ENCODE measurements at places on chromosomes 5 and 9.

- no peak for DNase-seq
These were observed 34.4 kb downstream of the MAP1B start for GRCh38 chr5:72141440-72142355.

DNA sequence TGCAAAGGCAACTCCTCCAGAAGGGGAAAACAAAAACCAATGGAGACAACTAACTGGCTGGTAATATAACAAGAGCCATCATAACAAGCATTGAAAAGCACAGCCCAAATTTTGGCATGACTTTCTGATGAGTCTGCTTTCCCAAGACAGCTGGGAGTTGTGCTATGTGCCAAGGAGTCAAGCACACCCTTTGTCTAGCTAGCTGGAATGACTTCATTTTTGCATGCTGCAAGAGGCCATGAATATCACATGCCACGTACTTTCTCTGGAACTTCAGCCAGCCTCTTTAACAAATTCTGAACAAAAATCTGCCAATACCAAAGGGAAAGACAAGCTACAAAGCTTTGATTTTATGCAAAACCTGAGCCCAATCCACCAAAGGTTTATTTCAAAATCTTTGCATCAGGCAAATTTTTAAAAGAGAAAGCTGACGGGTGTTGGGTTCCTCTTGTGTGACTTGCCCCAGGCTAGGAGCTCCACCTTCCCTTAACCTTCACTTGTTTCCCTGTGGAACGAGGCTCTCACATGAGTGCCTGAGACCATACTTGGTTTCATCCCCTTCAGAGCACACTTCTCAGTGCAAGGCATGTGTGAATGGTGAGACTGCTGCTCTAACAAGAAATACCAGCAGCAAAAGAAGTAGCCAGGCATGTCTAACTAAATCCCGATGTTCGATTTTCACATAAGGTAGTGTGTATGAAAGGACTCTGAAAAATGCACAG, 47.3 kb downstream of the S1PR3 start:
- DNase-seq, result no peak

- DNase-seq, result no peak
These were observed 78.1 kb downstream of the EDIL3 start for GRCh38 chr5:84306601-84307000.

- no peak for DNase-seq
These were observed 228.3 kb downstream of the PDZD2 start for GRCh38 chr5:31867219-31867618.

DNA sequence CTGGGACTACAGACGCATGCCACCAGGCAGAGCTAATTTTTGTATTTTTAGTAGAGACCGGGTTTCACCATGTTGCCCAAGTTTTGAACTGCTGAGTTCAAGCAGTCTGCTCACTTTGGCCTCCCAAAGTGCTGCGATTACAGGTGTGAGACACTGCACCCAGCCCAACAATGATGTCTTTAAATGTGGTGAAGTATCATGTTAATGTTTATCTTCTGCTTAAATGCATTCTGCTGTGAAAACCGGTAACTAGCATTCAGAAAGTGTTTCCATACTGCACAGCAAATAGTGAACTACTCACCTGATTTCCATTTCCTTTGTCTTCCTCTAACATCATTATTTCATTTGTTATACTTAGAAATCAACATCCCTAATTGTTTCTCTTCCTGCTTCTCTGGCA, 264.0 kb upstream of the ITGA1 start:
- DNase-seq, result no peak

GRCh38 chr5:68223904-68224303, 8.3 kb downstream of the PIK3R1 start:
- no peak for DNase-seq

DNA sequence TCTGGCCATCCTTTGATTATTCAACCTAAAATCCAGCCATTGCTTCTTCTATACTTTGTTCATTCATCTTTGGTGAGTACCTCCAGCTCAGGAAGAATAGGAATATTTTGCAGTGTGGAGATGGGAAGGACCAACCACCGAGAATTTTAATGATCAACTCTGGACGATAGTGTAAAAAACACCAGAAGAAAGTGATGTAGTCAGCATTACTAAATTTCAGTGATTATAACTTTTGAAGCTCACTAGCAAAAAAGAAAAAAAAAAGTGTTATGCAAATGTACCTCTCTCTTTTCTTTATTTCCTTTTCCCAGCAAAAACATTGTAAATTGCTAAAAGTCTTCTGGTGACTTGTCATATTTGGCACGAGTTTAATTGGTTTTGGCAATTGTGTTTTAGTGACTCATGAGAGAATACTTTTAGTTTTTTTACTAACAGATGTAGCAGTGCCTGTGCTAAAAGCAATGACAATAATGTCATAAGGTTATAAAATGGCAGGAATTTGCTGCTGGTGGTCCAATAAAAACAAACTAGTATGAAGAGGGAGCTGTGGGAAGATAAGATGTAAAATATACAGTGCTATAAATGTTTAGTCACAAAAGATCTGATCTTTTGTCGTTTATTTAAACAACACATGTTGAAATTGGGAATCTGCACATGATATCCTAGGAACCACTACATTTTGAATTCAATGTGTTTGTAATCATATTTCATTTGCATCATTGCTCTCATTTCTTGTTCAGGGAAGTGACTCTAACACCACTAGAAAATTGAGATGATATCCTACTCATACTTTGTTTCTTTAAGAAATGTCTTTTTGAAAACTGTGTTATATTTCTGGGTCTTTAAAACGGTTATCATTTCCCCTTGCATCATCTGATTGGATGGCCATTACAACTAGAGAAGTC, 81.3 kb upstream of the ERCC6L2 start:
- no peak for DNase-seq

DNA sequence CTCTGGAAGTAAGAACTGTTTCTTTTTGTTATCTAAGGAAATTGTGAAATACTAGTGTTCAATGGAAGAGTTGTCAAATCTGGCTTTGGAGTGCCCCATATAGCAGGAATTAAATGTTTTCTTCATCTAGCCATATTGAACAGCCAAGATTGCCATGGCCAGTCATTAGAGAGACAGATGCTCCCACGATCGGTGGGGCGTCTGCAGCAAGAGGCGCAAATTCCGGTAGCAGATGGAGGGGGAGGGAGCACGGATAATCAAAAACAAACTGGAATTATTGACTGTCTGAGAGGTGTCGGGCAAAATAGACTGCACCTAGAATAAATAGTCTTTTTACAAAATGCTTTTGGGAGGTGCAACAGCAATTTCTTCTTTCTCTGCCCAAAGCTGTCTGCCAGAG, 139.1 kb upstream of the FSTL4 start:
- DNase-seq, result no peak

Measured in T follicular helper cell (primary cell).